Activated naive CD4-positive, alpha-beta T cell treated with anti-CD3 and anti-CD28 coated beads, Interleukin-2, amount 50 U/mL, for 16 hours (primary cell): ENCODE measurements at places on chromosomes 16 and 17.

- no peak for DNase-seq
These were observed 167.1 kb upstream of the KIF2B start for GRCh38 chr17:53655591-53655990.

DNA sequence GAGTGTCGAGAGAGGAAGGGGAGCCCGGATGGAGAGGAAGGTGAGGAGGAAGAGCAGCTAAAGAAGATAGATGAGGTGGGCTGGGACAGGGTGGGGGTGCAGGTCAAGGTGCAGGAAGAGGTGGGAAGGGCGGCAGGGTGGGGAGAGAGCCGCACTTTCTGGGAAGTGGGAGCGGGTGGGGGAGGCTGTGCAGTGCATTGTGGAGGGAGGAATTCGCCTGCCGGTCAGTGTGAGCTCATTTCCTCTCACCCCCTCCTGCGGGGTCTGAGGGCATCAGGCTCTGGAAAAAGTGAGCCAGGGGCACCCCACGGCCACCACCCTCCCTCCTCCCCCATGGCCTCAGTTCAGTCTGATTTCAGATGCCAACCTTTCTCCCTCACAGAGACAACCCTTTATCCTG lies 2.5 kb upstream of the ARHGAP23 start:
- no peak for DNase-seq

DNA sequence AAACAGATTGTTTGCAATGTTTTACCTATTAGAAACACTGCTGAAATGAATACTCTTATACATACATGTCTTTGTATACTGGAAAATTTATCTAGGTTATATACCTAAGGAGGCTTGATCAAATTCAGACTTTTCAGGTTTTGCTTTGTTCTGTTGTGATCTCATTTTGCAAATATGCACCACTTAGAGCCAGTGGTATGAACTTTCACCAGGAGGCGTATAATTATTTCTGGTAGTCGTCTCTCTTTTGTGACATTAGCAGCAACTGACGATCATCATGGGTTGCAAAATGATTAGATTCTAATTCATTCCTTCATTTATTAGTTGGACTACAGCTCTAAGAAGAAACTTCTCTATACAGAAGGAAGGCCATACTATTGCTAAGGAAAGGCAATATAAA lies 26.9 kb downstream of the AP1G1 start:
- DNase-seq: no peak

GRCh38 chr17:13118311-13118710 lies 100.5 kb upstream of the ELAC2 start:
- no peak for DNase-seq

- DNase-seq: no peak
These were observed 92.8 kb downstream of the IRX3 start for GRCh38 chr16:54193665-54194333.

DNA sequence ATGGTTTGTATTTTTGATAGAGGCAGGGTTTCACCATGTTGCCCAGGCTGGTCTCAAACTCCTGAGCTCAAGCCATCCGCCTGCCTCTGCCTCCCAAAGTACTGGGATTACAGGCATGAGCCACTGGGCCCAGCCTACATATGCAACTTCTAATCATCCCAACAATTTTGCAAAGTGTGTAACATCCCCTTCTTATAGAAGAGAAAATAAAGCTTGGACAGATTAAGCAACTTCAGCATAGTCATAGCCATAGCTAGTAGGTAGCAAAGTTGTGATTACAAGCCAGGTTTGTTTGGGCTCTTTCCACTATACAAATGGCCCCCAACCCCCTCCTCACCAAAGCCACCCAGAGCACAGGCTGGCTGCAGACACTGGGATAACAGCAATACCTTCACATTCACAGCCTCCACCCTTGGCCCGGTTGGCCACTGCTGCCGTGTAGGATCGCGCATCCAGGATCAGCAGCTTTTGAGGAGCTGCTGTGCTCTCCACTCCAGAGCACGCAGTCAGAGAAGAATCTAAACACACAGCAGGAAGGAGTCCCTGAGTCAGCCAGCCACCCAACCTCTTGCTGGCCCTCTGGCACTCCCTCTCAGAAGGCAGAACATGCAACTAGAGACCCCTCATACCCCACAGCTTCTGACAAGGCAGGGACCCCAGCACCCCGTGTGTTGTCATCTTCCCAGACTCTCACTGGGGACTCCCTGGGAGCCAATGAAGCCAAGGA lies 7.9 kb downstream of the MTMR4 start:
- DNase-seq: no peak

GRCh38 chr17:56096026-56096810 lies 57.1 kb upstream of the ANKFN1 start:
- no peak for DNase-seq

- DNase-seq: no peak
These were observed 28.7 kb upstream of the CRISPLD2 start for GRCh38 chr16:84791088-84791487.
